T-cell (primary cell): ENCODE measurements at places on chromosomes 4 and X. TPM values are rescaled to one million over a fixed set of nuclear protein-coding genes. Genes with fewer than 3 reads are reported as not detected.

SSX4 gene
- not detected for total RNA-seq

TET2 gene
- 41.9 TPM for total RNA-seq

- H3K36me3 ChIP-seq = no peaks in the 10 kb centered on the region
- no peak for DNase-seq
- H3K27me3 ChIP-seq = no peaks in the 10 kb centered on the region
- H3K27ac ChIP-seq = no peak overlapping the region
- H3K4me1 ChIP-seq = no peaks in the 10 kb centered on the region
- H3K4me3 ChIP-seq = no peak overlapping the region
These were observed 94.9 kb downstream of the HDAC8 start for GRCh38 chrX:72477781-72478181.

DNA sequence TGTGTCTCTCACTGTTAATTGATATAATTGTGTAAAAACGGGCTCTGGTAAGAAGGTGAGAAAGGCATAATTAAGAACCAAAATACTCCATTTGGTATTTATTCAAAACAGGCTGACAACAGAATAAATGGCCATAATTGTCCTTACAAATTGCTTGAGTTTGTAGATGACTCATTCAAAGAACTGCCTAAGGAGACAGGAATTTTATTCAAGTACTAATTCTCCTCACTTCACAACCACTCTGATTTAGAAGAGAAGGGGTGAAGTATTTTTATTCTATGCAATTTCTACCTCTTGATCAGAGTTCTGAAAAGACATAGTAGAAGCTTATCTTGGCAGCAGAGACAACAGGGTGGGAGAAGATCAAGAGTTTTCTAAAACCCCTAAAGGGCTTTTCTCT, 43.1 kb downstream of the ATP11C start:
- H3K36me3 ChIP-seq = no peaks in the 10 kb centered on the region
- no peak overlapping the region for H3K27ac ChIP-seq
- H3K27me3 ChIP-seq = no peaks in the 10 kb centered on the region
- no peak overlapping the region for H3K4me3 ChIP-seq
